Nephron progenitor cell (in vitro differentiated cells): ENCODE measurements at places on chromosomes 4 and X.

DNA sequence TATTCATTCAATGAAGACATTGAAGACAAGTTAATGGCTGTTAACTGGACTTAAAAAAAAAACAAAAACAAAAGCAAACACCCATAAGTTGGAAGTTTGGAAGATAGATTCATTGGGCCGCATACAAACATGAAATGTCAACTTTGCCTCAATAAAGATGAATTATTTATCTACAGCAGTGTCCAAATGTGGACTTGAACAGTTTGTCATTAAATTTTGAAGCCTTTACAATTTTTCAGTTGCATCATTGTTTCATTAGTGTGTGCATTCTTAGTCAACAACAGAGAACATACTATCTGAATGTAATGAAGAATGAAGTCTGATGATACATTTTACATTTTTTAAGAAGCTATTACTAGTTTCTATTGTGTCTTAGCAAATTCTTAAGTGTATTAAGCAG, 152.1 kb downstream of the SLIT2 start:
- H3K27me3 ChIP-seq = no peaks in the 10 kb centered on the region
- no peak overlapping the region for H3K27ac ChIP-seq
- H3K4me1 ChIP-seq = peaks cover 22% of the 10 kb centered on the region
- no peak for DNase-seq
- no peak overlapping the region for H3K4me3 ChIP-seq

- no peak overlapping the region for H3K27ac ChIP-seq
- DNase-seq = peak; percentile 33
- H3K4me3 ChIP-seq = no peak overlapping the region
- no peaks in the 10 kb centered on the region for H3K27me3 ChIP-seq
Observed at GRCh38 chr4:95835672-95836071, 4.2 kb upstream of the PDHA2 start.

GRCh38 chr4:169136330-169136729, 126.3 kb upstream of the CBR4 start:
- no peak overlapping the region for H3K4me3 ChIP-seq
- peaks cover 21% of the 10 kb centered on the region for H3K4me1 ChIP-seq
- H3K27me3 ChIP-seq = no peaks in the 10 kb centered on the region
- peak; percentile 5 for DNase-seq
- H3K27ac ChIP-seq = peak overlapping the region; percentile 63

- H3K36me3 ChIP-seq = peaks cover 20% of the 10 kb centered on the region
- H3K4me3 ChIP-seq = no peak overlapping the region
- no peak for DNase-seq
- H3K27ac ChIP-seq = no peak overlapping the region
Observed at GRCh38 chrX:15790769-15791290, 546 bp downstream of the ZRSR2 start.

DNA sequence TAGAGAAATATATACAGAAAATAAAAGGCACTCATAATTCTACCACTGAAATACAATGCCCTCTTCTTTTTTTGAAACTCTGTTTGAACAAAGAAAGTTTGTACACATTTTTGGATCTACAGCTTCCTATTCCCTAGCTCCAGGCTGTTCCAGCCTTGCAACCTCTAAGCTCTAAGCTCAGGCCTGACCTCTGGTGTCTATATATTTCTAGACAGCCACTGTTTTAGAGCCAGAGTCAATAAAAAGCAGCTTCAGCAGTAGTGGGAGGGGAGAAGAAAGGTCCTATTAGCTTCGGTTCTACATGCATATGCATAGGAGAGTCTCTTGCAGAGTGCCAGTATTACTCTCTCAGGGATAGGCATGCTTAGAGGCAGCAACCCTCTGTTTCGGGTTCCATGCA, 39.7 kb downstream of the CLDN2 start:
- no peaks in the 10 kb centered on the region for H3K4me1 ChIP-seq
- no peak overlapping the region for H3K27ac ChIP-seq
- no peak overlapping the region for H3K4me3 ChIP-seq
- peaks cover 9% of the 10 kb centered on the region for H3K27me3 ChIP-seq
- H3K36me3 ChIP-seq = peaks cover 40% of the 10 kb centered on the region
- DNase-seq = no peak

GRCh38 chr4:36363024-36363423, 81.6 kb downstream of the DTHD1 start:
- H3K4me1 ChIP-seq = no peaks in the 10 kb centered on the region
- peaks cover 13% of the 10 kb centered on the region for H3K27me3 ChIP-seq
- H3K36me3 ChIP-seq = no peaks in the 10 kb centered on the region
- no peak for DNase-seq
- H3K4me3 ChIP-seq = no peak overlapping the region

DNA sequence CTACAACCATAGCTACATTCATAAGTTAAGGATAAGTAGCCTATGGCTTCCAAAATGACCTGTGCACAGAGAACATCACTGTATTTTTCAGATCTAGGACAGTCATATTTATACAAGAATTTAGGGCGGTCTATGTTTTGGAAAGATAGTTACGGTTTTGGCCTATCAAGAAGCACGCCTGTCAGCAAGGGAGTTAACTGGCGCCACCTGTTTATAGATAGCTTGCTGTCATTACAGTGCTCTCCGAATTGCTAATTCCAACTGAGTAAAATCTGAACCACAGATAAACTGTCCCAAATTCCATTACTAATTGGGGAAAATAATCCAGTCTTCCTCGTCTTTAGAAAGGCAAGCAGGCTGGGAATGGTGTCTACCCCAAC, 646 bp downstream of the ABCB7 start:
- H3K4me3 ChIP-seq = peak overlapping the region; percentile 97
- H3K27ac ChIP-seq = peak overlapping the region; percentile 99
- H3K36me3 ChIP-seq = no peaks in the 10 kb centered on the region
- H3K4me1 ChIP-seq = peaks cover 27% of the 10 kb centered on the region

- peak overlapping the region; percentile 90 for H3K27ac ChIP-seq
- H3K4me1 ChIP-seq = peaks cover 14% of the 10 kb centered on the region
- peaks cover under 1% of the 10 kb centered on the region for H3K27me3 ChIP-seq
Observed at GRCh38 chrX:23900220-23900797, 7.4 kb downstream of the APOO start.

- no peaks in the 10 kb centered on the region for H3K27me3 ChIP-seq
- peaks cover 4% of the 10 kb centered on the region for H3K36me3 ChIP-seq
- DNase-seq = no peak
- peaks cover 21% of the 10 kb centered on the region for H3K4me1 ChIP-seq
- no peak overlapping the region for H3K4me3 ChIP-seq
- H3K27ac ChIP-seq = peak overlapping the region; percentile 54
Observed at GRCh38 chr4:108560616-108561015, 59.8 kb upstream of the RPL34 start.

- no peak for DNase-seq
- no peaks in the 10 kb centered on the region for H3K36me3 ChIP-seq
- H3K4me3 ChIP-seq = no peak overlapping the region
- no peak overlapping the region for H3K27ac ChIP-seq
- H3K27me3 ChIP-seq = peaks cover 22% of the 10 kb centered on the region
Observed at GRCh38 chr4:2295900-2296442, 34.1 kb upstream of the MXD4 start.

DNA sequence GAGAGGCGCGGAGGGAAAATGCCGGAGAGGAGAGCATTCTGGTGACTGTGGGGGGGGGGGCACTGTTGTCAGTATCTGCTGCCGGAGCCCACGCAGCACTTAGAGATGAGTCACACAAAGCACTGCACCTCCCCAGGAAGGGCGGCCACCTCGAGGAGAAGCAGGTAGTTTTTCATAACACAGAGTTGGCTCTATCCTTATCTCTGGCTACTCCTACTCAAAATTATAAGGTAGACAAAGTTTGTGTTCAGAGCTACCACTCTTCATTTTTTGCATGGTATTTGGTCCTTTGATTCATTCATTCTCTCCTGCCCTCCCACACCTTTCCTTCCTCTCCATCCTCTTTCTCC, 76.2 kb upstream of the SCOC start:
- peaks cover 8% of the 10 kb centered on the region for H3K27me3 ChIP-seq
- no peak overlapping the region for H3K27ac ChIP-seq
- no peaks in the 10 kb centered on the region for H3K36me3 ChIP-seq
- peaks cover 38% of the 10 kb centered on the region for H3K4me1 ChIP-seq
- H3K4me3 ChIP-seq = peak overlapping the region; percentile 43

- no peak overlapping the region for H3K4me3 ChIP-seq
- H3K27me3 ChIP-seq = no peaks in the 10 kb centered on the region
- H3K27ac ChIP-seq = peak overlapping the region; percentile 0
- DNase-seq = peak; percentile 5
- H3K36me3 ChIP-seq = peaks cover 17% of the 10 kb centered on the region
Observed at GRCh38 chr4:183154701-183155391, 55.8 kb downstream of the WWC2 start.

- DNase-seq = no peak
- H3K4me3 ChIP-seq = no peak overlapping the region
- H3K27ac ChIP-seq = no peak overlapping the region
Observed at GRCh38 chr4:37561803-37562207, 124.4 kb downstream of the RELL1 start.

DNA sequence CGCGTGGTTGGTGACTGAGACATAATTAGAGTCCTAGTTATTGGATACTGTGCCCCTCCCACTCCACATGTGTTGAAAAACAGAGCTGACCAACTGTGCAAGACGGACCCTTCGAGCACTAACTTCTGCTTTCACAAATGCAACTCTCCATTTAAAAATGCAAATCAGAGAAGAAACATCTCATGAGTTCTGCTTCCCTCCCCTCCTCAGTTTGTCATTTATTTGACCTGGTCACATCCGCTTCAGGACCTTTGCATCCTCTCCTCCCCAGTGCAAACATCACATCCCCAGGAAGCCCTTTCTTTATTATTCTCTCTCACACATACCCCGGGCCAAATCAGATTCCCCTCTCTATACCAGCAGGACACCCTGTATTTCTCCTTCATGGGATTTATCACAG, 38.1 kb upstream of the NOCT start:
- H3K4me1 ChIP-seq = peaks cover 65% of the 10 kb centered on the region
- no peak for DNase-seq
- peaks cover 3% of the 10 kb centered on the region for H3K27me3 ChIP-seq
- H3K36me3 ChIP-seq = no peaks in the 10 kb centered on the region
- H3K4me3 ChIP-seq = peak overlapping the region; percentile 20
- H3K27ac ChIP-seq = peak overlapping the region; percentile 74

DNA sequence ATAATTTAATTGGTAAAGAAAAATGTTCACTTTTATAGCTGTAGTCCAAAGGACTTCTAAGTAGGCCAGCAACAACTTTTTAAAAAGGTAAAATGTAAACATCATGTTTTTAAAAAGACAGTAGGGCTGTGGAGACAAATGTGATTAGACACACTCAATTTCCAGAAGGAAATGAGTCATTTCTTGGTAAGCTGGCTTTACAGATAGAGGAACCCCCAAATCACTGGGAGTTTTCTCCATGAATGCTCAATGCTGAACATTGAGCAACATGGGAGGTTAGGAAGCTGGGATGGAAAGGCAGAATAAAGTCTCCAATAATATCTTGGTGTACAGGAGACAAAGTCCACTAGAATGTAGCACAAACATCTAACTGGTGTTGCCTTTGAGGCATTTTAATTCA, 121.3 kb downstream of the NWD2 start:
- no peak overlapping the region for H3K27ac ChIP-seq
- H3K4me1 ChIP-seq = no peaks in the 10 kb centered on the region
- H3K27me3 ChIP-seq = no peaks in the 10 kb centered on the region
- no peak for DNase-seq
- H3K36me3 ChIP-seq = no peaks in the 10 kb centered on the region

- peak overlapping the region; percentile 82 for H3K4me3 ChIP-seq
- H3K4me1 ChIP-seq = peaks cover 18% of the 10 kb centered on the region
- DNase-seq = no peak
- no peak overlapping the region for H3K27ac ChIP-seq
- H3K27me3 ChIP-seq = peaks cover 3% of the 10 kb centered on the region
Observed at GRCh38 chrX:153933748-153934147, 1.1 kb downstream of the NAA10 start.
